Aorta (tissue), 5 donors: ENCODE measurements at places on chromosomes 2 and 18. TPM values are rescaled to one million over a fixed set of nuclear protein-coding genes. Genes with fewer than 3 reads are reported as not detected.

GRCh38 chr2:129347486-129348217 lies 631.8 kb upstream of the RAB6C start:
- no peak for DNase-seq

VAMP8 gene
- total RNA-seq = 43.5 TPM

- DNase-seq = no peak
These were observed at the start of gene GKN1 for GRCh38 chr2:68974251-68974650. Gene GKN1, plus strand, starts transcription at chr2:68974636. Its CDS starts 42 bp downstream, at chr2:68974678.

DNA sequence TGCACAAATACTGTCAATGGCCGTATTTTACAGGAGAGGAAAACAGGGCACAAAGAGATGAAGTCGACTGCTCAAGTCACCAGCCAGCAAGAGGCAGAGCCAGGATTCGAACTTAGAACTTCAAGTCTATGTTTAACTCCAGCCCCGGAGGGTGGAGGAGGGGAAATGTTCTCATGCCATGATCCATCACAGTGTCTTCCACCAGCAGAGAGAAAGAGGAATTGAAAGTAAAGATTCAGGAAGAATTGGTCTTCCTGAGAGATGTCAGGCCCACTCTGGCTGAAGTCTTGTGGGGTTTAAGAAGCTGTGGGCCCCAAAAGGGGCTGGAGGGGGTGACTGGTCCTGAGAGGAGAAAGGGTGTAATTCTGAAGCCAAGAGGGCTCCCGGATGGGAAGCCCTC lies 260.0 kb downstream of the TNS1 start:
- no peak for DNase-seq

TRIM43 gene
- not detected for total RNA-seq

DNA sequence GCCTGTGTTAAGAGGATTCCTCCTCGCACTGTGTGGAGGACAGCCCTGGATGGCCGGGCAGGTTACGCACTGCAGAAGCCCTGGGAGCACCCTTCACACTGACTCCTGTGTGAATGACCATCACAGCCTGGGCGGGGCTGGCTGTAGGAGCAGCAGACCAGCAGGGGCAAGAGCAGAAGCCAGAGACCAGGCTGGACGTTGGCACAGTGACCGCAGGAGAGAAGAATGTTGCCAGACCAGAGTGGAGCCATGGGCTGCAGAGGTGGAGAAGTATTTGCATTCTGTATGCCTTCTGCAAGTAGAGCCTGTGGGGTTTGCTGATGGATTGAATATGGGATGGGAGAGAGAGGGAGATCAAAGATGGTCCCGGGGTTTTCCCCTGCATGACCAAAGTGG lies 23.1 kb downstream of the LRRFIP1 start:
- no peak for DNase-seq

GALR1 gene
- total RNA-seq = not detected

ZDBF2 gene
- total RNA-seq = 15.1 TPM

GRCh38 chr2:219243291-219243761 lies 1.9 kb downstream of the GLB1L start:
- DNase-seq = no peak

- DNase-seq = no peak
These were observed 1293.7 kb upstream of the SLC39A10 start for GRCh38 chr2:194363295-194363694.

ZNF804A gene
- total RNA-seq = 0.33 TPM

GRCh38 chr2:179268277-179268925 lies 3.8 kb upstream of the SESTD1 start:
- no peak for DNase-seq

RBM44 gene
- 3.2 TPM for total RNA-seq

AQP12A gene
- total RNA-seq = not detected

- no peak for DNase-seq
These were observed 153.5 kb upstream of the NFATC1 start for GRCh38 chr18:79242246-79242645.

HOXD3 gene
- 13.4 TPM for total RNA-seq

DNA sequence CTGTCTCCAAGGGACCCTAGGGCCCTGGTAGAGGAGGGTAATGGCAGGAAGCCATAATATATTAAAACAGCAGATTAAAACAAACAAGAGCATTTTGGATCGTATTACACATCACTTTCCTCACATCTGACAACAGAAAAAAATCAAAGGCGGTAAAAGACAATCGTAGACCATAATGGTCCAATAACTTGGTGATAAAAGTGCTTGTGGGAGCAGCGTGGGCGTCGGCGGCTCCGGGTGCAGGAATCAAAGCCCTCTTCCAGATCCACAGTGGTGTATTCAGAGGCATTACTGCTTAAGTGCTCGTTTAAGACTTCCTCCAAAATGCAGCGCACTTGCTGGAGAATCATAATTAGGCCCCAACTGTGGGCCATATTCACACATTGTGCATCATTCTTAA lies 68.0 kb downstream of the FECH start:
- no peak for DNase-seq

GRCh38 chr2:126482582-126483464 lies 173.1 kb upstream of the GYPC start:
- DNase-seq = no peak
